Fibroblast of mammary gland (primary cell): ENCODE measurements at places on chromosomes 1 and 21.

GRCh38 chr1:76759171-76759860 is 108.0 kb upstream of the ST6GALNAC5 start:
- DNase-seq, result no peak

- no peak for DNase-seq
These were observed 72.6 kb downstream of the ATP6V1G3 start for GRCh38 chr1:198467907-198468306.

- no peak for DNase-seq
These were observed 4.4 kb downstream of the HAX1 start for GRCh38 chr1:154276797-154277196.

DNA sequence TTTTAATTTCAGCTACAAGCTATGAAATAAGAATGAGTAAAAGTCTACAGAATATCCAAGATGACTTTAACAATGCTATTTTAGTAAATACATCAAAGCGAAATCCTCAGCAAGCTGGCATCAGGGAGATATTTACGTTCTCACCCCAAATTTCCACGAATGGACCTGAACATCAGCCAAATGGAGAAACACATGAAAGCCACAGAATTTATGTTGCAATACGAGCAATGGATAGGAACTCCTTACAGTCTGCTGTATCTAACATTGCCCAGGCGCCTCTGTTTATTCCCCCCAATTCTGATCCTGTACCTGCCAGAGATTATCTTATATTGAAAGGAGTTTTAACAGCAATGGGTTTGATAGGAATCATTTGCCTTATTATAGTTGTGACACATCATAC is 13.7 kb upstream of the CLCA1 start:
- no peak for DNase-seq

- DNase-seq, result no peak
These were observed 206.5 kb upstream of the AJAP1 start for GRCh38 chr1:4447778-4448420.

DNA sequence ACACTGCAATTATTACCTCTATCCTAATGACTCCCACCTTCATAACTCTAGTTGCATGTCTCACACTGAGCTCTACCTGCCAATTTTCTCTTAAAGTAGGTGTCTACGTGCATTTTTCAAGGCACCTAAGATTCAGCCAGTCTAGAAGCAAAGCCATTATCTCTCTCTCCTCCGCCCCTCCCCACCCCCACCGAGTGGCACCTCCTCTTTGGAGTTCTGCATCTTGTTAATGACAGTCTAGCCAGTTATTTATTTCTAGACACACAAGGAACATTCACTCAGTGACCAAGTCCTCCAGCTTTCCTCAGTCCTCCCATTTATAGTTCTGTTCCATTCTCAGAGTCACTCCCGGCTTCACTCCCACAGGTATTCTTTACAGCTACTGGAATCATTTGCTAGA is 47.6 kb downstream of the ASTN1 start:
- no peak for DNase-seq

GRCh38 chr1:205045146-205045545 is 2.1 kb downstream of the CNTN2 start:
- no peak for DNase-seq

DNA sequence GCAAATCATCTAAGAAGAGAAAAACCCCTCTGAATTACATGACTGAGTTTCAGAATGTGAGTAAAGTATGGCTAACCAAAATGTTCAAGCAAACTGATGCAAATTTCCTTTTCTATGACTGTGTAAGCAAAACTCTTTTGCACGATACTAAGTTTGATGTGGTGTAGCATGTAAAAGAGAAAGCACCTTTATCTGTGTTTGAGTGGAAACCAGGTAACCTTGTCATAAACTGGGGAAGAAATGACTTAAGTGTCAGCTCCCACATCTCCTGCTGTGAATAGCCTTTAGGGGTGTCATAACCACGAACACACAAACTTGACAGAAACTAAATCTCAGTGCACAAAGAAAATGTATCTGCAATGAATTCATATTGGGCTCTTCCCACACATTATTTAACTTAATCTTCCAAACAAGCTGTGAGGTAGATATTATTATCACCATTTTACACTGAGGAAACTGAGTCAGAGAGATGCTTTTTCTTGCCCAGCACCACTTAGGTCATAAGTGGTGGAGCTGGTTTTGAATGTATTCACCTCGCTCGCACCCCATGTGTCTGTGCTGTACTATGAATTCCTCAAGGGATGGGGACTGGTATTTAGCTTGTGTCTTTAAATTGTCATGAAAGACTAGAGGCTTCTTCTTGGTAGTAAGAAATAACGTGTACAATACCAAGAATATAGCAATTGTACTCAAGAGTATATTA is 32.9 kb upstream of the IL12RB2 start:
- no peak for DNase-seq

GRCh38 chr1:46718727-46719622 is at the start of gene EFCAB14:
TSS of gene EFCAB14 (minus strand) at chr1:46719114. CDS start at chr1:46718087, 1,027 bp downstream.
- DNase-seq, result peak; percentile 85

DNA sequence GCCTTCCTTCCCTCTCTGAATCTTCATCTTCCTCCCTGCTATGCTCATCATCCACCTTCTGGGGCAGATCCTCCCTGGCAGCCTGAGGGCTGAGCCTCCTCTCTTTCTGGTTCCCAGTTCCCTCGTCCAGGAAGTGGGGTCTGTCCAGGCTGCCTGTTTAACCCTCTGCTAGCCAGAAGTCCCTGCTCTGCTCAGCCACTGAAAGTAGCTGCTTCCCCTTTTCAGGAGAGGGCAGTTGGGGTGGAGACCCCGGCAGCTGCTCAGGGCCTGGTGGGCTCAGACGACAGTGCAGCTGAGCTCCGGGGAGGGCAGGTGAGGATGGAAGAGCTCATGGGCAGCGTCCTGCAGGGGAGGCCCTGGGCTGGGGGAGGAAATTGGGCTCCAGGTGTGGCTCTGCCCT is 43.1 kb upstream of the ETV3 start:
- DNase-seq, result no peak

DNA sequence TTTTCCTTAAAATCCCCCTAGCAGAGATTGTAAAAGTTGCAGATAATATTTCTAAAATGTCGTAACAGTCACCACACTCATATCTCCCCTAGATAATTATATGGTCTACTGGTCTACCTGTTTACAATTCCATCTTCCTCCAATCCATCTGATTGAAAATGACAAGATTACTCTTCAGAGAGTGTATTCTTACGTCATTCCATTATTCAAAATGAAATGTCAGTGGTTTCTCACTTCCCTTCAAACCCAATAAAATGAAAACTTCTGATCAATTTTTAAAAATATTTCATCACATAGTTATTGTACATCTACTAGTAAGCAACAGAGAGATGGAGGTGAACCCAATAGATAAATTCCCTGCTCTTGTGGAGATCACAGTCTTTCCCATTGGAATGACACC is 202.2 kb upstream of the C8B start:
- no peak for DNase-seq

DNA sequence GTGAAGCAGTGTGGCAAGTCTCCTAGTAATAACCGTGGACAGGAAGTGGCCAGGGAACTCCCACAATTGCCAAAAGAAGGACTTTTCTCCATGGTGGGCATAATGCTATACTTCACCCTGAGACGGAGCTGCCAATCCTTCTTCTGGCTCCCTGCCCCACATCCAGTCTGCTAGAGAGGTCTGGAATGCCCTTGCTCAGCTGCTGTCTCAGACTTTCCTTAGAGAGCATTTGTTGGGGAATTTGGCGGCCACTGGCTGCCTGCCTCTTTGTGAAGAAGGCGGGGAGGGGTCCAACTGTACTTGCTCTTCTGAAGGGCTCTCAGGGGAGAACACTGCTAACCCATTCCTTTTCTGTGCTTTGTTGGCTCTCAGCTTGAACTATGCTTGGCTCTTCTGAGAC is 123.7 kb upstream of the EDN2 start:
- no peak for DNase-seq

DNA sequence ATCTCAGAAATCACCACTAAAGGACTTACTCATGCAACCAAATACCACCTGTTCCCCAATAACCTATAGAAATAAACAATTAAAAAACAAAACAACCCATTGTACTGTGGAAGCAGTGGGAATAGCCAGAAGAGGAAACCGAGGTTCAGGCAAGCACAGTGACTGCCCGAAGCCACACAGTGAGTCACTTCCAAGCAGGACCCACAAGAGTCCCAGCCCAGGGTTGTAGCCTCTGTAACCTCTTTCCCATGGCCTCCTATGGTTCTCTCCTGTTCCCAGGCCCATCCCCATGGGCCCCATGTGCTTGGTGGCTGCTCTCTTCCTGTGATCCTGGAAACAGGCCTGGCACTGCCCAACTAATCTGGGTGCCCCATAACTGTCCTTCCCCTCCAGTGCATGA is 29.0 kb upstream of the HTR1D start:
- no peak for DNase-seq

- DNase-seq, result no peak
These were observed 336.2 kb downstream of the SETD4 start for GRCh38 chr21:35724156-35724555.

GRCh38 chr21:35204850-35205541 is 155.9 kb upstream of the RUNX1 start:
- peak; percentile 95 for DNase-seq

GRCh38 chr21:21213297-21213696 is 215.1 kb downstream of the NCAM2 start:
- DNase-seq, result no peak

GRCh38 chr1:75475696-75476095 is 135.2 kb downstream of the SLC44A5 start:
- DNase-seq, result no peak

DNA sequence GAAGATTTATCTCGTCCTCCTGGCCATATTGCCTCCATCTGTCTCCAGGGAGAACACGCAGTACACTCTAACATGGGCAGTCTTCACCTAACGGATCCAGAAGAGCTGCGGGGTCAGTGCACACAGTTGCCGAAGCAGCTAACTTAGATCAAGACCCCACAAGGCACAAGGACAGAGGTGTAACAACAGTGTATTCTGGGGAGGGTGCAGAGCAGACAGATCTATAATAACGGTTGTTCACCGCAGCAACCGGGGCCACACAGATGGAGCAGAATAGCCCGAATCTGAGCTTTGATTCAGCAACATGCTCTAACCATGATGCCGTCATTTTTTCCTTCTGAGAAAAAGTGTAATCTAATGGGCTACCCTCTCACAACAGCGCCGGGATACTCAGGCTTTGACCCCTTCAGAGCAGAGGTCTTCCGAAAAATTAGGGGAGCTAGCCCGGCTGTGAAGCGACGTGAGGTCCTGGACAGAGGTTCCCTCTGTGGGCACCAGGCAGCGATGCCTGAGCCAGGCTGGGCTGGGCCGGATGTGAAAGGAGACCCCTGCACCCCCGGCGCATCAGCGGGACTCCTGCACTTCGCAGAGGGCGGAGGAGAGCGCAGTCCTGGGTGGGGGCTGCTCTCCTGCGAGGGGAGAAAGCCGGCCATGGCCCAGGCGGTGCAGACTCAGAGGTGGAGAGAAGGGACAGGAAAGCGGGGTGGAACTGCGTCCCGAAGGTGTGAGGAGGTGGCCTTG is 57.5 kb downstream of the BCL9 start:
- peak; percentile 16 for DNase-seq

- no peak for DNase-seq
These were observed 62.9 kb upstream of the ERG start for GRCh38 chr21:38561205-38561604.

DNA sequence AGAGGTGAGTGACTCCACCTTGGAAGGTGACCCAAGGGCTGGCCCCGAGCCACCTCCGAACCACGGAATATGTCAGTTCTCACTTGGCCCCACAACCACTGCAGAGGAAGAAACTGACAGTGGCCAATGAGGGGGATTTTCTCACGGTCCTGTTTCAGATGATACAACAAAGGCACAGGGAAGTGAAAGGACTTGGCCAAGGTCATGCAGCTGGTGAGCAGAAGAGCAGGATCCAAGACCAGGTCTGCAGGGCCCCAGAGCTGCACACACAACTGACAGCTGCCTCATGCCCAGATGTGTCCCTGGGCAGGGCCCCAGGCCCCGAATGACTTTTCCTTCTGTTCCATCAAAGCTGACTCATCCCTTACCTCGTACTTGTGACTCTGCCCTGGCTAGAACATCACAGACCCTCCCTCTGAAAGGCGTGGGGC is 25.8 kb upstream of the EVA1B start:
- peak; percentile 79 for DNase-seq

GRCh38 chr1:236979149-236979900 is 24.9 kb downstream of the MT1HL1 start:
- DNase-seq, result no peak

DNA sequence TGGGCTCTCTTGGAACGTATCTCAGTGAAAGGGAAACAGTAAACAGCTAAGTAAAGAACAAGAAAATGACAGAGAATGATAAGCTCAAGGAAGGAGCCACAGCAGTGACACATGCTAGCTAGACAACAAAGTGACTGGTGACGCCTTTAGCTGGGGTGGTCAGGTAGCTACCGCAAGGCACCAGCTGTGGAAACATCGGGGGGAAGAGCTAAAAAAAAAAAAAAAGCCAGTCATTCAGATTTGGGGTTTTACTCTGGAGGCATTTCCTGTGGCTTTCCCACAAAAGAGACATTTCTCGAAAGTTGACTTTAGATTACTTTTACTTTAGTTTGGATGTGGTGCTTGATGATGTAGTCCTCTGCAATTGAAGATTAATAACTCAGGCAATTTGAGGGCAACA is 2.1 kb downstream of the FHAD1 start:
- DNase-seq, result no peak

DNA sequence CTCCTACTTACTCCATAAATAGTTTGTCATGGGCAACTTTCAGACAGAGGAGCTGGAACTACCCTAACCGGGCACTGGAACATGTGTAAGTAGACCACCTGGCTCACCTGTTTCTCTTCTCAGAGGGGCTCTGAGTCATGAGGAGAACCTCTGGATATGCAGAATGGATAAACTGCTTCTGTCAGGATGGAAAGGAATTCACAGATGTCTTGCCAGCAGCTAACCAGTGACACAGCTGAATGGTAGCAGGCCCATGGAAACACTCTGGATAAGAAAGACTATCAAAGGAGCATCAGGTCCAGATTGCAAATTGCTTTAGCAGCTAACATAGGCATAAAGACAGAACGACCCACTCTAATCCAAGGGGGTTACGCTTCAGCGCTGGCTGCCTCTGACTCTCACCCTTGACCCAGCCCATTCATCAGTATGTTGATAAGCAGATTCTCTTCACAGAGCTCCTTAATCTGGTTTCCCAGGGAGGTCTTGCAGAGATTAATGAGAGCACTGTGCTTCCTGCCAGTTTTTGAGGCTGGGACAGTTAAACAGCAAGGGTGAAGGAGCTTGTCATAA is 54.2 kb downstream of the HIVEP3 start:
- no peak for DNase-seq

DNA sequence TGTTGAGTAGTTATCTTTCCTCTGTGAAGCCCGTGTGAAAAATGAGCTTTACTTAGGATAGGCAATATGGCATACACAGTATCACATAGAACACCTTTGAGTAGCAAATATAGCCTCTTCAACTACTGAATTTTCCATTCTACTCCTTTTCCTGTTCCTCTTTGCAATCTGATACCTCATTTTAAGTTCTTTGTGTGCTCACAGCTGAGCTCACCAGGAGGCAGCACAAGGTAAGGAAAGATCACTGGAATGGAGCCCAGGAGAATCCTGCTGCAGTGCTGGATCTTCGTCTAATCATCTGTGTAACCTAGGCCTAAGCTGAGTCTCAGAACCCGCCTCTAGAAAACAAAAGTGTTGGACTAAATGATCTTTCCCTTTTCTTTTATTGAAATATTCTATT is 171.0 kb downstream of the LRRC40 start:
- peak; percentile 80 for DNase-seq
